ENCODE measurements at places on chromosomes 6 and 20.

DNA sequence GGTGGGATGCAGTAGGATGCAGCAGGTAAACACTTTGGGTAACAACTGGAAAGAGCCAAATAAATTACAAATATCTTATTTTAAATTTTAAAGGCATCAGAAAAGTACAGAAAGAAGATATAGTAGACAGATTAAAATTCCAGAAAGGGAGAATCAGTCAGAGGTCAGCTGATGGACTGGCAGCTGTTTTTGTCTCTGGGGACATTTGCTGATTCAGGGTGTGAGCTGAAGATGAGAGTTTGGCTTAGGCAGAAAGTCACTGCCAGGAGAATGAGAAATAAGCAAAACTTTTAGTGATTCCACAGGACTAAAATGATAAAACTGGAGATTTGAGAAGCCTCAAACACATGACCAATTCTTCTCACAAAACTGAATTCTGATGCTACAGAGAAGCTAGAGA, 39.5 kb downstream of the AHI1 start:
- no peak for DNase-seq

DNA sequence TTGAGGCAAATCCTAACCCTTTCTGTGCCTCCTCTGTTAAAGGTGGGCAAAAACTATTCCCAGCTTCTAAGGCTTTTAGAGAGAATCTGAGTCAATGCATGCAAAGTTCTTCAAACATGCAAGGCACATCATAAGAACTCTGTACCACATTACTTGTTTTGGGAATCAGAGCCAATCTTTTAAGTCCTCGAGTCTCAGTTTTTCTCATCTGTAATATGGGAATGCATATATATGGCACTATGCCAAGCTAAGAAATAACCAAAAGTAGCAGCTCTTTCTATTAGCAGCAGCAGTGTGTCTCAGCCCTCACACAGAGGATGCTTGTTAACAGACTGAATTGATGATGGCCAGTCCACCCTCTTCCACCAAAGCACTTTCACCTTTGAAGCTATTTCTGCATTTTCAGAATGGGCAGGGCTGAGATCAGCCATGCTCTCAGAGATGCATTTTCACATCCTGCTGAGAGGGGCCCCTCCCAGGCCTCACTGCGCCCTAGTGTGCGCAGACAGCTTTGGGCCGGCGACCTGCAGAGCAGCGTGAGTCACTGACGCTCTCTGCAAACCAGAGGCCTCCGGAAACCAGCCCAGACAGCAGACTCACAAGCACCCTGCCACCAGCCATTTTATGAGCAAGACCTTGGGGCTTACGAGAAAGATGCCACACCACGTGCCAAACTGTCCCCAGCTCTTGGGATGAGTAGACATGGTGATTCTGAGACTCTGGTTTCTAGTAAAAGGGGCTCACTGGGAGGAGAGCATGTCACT, 138.0 kb downstream of the NFATC2 start:
- DNase-seq, result no peak

GRCh38 chr20:8129211-8129976, 2.7 kb upstream of the PLCB1 start:
- no peak for DNase-seq

- no peak for DNase-seq
Observed at GRCh38 chr6:108164815-108165706, 761 bp upstream of the NR2E1 start.

DNA sequence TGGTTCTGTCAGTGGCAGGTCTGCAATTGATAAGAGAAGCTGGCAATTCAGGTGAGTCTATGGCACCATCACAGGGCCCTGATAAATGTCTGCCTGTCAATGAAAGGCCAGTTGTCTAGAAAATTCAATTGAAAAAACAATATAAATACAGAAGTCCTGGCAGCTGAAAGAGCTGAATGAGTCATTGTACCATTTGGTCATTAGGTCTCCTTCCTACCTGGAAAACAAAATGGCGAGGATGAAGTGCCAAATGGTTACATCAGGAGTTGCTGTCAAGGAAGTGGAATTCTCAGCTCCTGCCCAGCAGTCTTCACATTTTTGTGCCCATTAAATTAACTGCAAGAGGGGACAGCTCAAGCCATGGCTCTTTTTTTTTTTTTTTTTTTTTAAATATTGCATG, 37.7 kb downstream of the PEX7 start:
- no peak for DNase-seq

DNA sequence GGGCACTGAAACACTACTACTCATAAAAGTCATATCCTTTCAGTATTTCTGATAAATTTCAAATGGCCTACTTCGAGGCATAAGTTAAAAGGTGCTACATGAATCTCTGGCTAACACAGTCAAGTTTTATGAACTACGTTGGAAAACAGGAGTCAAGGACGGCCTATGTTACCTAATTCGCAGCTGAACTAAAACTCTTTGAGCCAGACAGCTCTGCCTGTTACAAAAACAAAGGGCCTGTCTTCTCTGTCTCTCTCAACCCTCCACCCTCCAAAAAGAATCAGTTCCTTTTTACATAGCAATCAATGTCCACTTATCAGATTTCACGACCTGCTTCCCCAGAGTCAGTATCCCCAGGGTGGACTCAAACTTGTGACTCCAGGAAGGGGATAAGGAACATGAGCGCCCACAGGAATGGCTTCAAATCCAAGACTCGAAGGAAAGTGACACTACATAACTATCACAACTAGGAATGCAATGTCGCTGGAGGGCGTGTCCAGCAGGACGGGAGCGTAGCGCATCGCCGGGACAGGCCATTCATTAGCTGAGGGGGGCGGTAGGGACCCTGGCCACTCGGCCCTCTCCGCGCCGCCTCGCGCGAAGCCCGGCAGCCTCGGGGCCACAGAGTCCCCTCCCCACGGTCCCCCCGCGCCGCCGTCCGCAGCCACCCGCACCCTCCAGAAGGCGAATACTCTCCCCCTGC, 591 bp downstream of the IBTK start:
- DNase-seq, result peak; percentile 60

GRCh38 chr6:159033160-159034049, 11.4 kb downstream of the TAGAP start:
- DNase-seq, result no peak

DNA sequence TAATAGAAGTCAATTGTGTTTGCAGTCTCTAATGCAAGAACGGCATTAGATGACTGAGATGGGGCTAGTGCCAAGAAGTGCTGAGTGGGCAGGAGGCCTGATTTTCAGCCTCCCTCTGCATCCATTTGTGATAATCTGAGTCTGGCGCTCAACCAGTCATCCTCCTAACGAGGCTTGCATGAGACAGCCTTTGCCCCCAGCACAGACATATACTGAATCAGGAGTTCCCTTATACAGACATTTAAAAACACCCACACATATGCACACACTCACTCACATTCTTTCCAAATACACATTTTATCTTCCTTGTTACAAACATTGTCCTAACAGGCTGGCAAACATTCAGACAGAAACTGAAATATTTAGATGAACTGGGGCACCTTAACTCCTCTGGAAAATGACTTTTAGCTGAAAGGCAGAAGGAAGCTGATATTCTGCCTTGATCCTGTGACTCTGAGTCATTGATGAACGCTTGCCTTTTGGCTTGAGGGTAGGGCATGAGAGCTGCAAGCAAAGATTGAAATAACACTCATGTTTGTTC, 562.3 kb downstream of the DHX35 start:
- DNase-seq, result no peak

- no peak for DNase-seq
Observed at GRCh38 chr6:28747631-28748157, 176.1 kb downstream of the TRIM27 start.

DNA sequence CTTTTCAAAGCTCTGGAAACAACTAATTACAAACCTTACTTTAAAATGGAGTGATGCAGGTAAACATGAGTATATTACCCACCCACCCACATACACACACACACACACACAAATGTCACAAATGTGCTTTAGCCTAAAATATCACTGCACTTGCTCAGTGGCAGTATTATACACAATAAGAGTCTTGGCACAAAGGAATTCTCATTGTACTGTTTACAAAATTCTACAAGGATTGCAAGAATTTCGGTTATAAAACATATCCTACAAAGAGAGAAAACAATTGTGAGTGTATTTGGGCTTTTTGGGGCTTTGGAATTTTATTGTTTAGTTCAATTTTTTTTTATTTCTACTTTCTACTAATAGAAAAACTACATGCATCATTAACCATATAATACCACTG, 113.2 kb upstream of the BEND6 start:
- DNase-seq, result no peak

DNA sequence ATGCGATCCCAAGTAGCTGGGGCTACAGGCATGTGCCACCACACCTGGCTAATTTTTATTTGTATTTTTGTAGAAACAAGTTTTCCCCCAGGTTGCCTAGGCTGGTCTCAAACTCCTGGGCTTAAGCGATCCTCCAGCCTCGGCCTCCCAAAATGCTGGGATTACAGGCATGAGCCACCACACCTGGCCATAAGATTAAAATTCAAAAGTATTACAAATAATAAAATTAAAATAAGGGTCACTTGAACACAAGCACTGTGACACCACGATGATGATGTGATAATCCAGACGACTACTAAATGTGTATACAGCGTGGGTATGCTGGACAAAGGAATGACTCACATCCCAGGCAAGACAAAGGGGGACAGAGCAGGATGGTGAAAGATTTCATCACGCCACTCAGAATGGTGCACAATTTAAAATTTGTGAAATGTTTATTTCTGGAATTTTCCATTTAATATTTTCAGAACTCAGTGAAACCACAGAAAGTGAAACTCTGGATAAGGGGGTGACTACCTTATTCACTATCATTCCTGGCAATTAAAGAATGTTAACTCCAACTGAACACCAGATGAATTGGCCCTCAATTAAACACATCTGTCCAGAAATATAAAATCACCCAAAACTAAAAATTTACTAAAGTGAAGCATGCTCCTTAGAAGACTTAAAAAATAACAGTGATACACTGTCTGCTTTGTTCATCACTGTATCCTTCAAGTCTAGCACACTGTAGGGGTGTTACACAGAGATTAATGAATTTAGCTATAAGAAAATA, 13.1 kb downstream of the B4GALT5 start:
- DNase-seq, result no peak

DNA sequence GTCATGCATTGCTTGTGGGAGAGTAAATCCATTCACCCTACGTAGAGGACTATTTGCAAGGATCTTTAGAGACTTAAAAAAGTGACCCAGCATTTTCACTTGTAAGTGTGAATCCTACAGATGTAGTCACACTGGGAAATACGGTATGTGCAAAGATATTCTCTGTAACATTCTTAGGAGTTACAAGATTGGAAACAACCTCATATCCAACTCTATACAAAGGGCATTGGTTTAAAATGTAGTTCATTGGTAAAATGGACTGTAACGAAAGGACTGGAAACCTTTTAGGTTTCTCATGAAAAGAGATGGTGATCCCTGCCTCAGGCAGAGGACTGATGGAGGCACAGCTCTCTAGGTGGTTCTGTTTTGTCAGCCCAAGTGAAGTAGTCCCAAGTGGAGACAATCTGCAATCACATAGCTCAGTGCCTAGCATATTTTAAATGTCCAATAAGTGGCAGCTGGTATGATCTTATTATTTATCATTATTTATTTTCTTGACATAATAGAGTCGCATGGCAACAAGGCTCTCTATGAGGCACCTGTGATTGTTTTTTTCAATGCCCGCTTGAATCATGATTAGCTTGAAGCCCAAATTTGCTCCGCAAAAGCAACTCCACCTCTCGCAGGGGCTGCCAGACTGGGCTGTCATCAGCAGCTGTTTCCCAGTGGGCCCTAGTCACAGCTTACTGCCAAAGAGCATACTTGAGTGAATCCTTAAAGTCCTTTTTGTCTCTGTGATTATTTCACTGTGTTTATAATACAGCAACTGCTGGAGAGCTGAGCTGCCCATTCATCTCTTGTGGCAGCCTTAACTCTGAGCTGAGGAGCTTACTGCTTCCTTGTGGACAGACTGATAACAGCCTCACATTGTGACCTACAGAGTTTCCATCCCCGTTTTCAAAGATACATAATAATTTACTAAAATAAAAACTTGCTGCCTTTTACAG, 19.8 kb upstream of the ENPP1 start:
- peak; percentile 27 for DNase-seq

DNA sequence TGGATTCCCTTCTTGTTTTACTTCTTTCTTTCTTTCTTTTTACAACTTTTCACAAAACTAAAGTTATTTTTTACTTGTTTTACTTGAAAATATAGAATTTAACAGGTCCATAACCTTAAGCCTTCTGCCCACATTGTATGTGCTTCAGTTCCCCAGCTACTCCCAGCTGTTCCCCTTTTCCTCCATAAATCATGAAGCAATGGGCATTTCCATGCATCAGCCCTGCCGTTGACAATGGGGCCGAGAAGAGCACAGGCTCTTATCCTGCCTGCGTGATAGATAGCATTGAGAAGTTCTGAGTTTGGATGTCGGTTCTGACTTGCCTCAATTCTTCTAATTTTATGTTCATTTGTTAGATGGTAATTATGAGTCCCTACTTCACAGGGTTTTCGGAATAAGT, 583.8 kb downstream of the CDH26 start:
- DNase-seq, result no peak

DNA sequence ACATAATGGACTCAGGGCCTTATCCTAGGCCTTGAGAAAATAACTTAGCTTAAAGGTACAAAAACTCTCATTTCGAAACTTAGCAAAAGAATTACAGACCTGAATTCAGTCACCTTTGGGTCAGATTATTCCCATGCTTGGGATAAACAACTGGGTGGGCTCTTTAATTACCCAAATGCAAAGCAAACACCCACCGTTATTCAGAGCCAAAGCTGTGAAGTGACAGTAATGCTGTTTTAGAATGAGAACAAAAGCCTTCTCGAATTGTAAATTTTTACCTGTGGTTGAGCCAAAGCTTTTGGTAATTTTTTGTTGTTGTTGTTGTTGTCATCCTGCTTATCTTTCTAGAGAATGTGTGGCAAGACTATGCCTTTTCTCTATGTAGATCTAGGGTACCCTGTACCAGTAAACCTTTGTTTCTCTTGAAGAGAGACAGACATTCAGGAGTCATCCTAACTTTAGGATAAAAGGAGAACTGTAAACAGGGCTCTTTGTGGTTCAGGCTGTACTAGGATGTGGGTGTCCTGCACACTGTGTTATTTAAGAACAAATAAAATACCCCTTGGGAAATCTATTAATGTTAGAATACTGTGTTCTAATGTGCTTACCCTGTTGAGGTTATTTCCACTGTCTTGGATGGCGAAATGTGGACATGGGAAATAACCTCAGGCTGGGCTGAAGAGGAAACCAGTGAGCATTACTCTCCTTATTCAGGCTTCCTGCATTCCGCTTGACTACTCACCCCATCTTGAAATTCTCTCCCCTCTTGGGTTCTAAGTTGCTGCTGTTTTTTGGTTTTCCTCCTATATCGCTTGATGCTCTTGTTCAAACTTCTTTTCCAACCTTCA, 480.7 kb downstream of the CD83 start:
- no peak for DNase-seq

DNA sequence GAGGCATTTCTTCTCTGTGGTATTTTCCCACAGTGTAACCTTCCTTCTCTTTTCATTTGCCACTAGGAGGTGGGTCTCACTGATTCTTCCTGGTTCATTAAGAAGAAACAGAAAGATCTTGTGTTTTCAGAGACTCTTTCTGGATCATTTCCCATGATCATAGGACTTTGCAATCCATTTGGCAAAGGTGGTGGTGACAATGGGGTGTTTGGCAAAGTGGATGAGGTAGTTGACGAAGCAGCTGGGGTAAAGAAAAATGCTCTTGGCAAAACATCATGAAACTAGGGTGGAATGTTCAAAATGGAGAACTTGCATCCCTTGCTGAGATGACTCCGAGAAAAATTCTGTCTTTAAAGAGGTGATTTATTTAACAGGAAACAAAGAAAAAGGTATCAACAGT, 50.6 kb downstream of the TRAF3IP2 start:
- DNase-seq, result no peak

Data from heart right ventricle (tissue), 16 donors.